ENCODE measurements at places on chromosomes 4 and X.

GRCh38 chrX:9919632-9920172 lies 47.5 kb upstream of the CLDN34 start:
- no peak for DNase-seq

GRCh38 chrX:1484638-1485019 lies 31.9 kb upstream of the ASMTL start:
- no peak for DNase-seq

- no peak for DNase-seq
Observed at GRCh38 chr4:182276210-182277109, 33.3 kb downstream of the TENM3 start.

DNA sequence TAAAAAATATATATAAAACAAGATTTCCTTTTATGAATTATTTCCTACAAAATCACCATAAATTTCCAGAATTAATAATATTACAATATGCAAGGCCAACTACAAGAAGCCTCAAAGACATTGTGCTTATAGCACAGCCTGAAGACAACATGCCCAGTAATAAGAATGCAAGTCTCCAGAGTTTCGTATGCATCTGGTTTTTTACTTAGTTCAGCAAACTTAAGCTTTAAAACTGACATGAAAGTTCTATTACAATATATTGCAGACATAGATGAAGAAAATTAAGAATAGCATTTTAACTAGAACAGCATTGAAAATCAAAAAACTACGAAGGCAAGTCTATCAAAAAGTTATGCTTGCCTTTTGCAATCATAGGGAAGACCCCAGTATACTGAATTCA lies 107.6 kb downstream of the PRDM5 start:
- DNase-seq: no peak

GRCh38 chr4:179248821-179249220 lies 1806.6 kb upstream of the AGA start:
- DNase-seq: no peak
